ENCODE measurements at places on chromosomes 16 and 17.

DNA sequence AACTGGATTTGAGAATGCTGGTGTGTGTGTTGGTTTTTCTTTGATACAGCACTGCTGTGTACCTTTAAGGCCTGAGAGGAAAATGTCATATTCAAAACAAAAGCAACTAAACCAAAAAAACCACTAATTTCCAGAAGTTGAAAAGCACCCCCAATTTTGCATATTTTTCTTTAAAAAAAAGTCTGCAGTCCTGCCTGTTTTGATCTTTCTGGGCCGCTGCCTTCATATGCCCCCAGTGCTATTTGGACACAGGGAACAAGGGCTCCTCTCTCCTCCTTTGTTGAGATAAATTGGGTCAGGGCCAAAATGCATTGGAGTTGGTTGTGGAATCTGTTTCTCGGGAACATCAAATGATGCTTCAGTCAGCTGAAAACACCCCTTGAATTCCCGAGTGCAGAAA lies 26.9 kb downstream of the GPT2 start:
- no peak for DNase-seq

DNA sequence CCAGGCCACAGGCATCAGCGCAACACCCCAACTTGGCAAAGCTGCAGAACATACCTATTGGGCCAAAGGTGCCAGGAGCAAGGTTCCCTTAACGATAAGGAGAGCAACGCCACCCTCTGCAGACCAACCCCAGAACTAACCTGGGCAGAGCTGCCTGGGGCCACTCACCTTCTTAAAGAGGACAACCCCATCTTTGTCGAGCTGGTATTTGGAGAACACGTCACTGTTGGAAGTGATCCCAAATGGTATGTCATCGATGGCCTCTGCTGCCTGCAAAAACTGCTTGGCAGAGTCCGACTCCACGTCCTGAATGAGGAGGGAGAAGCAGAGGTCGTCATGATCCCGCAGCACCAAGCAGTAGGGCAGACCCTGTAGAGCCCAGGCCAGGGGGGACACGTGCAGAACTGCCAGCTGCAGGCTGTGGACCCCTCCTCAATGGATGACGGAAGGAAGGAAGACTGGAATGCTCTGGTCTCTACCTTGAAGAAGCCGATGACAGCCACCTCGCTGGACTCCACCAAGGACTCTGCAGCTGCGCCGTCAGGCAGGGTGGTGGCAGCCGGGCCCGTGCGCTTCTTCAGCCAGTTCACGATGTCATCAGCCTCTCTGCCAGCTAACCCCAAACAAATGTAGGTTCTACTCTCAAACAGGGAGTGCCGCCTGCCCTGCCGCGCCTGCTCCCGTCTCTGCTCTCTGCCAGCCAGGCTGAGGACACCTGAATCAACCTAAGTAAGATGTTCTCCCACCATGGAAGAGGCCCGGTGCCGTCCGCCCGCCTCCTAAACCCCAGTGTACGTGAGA lies 5.2 kb downstream of the P4HB start:
- peak; percentile 40 for DNase-seq

GRCh38 chr17:56596691-56597494 lies 3.4 kb downstream of the NOG start:
- no peak for DNase-seq

DNA sequence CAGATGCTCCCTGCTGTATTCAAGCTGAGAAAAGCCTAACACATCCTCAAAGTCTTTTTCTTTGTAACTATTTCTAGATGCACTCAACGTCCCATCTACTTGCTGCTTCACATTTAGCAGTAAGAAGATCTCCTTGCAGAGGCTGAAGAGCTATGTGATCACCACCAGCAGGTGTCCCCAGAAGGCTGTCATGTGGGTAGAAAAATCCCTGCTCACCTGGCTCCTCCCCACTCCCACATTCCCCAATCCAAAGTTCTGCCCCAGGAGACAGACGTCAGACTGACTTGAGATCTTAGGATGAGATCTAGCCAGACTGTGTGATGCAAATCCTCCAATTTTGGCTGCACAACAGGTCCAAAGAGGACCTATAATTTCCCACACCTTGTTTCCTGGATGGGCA lies 1.1 kb downstream of the CCL13 start:
- no peak for DNase-seq

GRCh38 chr17:58641887-58642311 lies 49.9 kb downstream of the TEX14 start:
- DNase-seq = no peak

DNA sequence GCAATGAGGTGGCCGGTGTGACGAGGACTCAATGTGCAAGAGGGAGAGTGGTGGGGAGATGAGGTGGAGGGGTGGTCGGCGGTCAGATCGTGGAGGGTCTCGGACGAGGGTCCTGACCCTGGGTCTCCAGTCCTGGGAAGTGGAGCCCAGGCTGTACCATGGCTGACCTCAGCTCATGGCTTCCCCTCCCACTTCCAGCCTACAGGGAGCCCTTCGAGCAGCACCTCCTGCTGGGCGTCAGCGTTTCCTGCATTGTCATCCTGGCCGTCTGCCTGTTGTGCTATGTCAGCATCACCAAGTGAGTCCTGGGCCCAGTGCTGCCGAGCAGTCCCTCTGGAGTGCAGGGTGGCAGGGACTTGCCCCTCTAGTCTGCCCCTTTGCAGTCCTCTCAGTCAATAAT lies 41.8 kb downstream of the IL4R start:
- peak; percentile 63 for DNase-seq

GRCh38 chr17:28938552-28938951 lies 12.8 kb downstream of the PHF12 start:
- peak; percentile 33 for DNase-seq

GRCh38 chr16:52545898-52546266 lies 1.1 kb downstream of the TOX3 start:
- no peak for DNase-seq

- DNase-seq = no peak
Measured at GRCh38 chr17:2253768-2254406, 49.7 kb downstream of the SMG6 start.

Measured in hematopoietic multipotent progenitor cell treated with erythropoietin and hydrocortisone succinate and interleukin-3 and kit ligand, for 15 days (in vitro differentiated cells).